Glomerular endothelial cell (primary cell): ENCODE measurements at places on chromosomes 3 and 15.

GRCh38 chr3:9173445-9173844, 76.0 kb downstream of the SRGAP3 start:
- no peak for DNase-seq

DNA sequence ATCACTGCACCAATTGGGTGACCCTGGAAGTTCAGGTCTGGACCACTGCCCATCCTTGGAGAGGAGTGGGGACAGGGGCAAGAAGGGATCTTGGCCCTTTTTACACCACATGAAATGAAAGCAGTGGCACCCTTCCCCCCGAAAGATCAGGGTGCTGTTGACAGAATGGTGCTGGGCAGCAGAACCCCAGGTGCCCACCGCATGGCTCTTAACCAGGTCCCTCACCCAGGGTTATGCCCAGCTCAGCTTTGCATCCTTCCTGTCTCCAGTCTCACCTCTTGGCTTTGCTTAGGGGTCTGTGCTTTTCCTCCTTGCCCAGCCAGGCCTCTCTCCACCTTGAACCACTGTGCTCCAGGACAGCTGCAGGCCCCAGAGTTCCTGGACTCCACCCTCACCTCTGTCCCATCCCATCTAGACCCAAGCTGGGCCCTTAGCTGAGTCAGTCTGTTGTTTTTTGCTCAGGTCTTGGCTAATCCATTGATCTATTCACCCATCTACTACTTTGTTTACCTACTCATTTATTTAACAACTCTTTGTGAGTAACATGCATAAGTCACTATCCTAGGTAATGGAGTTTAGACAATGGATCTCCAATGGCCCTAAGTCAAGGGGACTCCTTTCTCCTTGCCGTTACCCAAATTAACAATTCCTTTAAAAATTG, 77.1 kb upstream of the PRR23E start:
- no peak for DNase-seq

- no peak for DNase-seq
These were observed 56.0 kb upstream of the FLNB start for GRCh38 chr3:57952208-57952631.

DNA sequence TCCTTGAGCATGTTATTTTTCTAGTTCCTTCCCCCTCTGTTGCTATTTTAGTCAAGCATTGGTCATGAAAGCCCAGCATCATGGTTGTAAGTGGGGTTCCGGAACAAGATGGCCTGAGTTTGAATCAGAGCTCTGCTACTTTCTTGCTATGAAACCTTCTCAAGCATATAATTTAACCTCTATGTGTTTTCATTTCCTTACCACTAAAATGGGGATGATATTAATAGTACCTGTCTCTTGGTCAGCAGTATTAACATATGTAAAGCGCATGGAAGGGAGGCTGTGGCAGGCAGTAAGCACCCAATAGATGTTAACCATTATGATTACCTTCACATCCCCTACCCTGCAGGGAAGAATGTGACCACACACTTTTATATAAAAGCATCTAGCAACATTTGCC, 14.3 kb upstream of the SPRED1 start:
- no peak for DNase-seq

DNA sequence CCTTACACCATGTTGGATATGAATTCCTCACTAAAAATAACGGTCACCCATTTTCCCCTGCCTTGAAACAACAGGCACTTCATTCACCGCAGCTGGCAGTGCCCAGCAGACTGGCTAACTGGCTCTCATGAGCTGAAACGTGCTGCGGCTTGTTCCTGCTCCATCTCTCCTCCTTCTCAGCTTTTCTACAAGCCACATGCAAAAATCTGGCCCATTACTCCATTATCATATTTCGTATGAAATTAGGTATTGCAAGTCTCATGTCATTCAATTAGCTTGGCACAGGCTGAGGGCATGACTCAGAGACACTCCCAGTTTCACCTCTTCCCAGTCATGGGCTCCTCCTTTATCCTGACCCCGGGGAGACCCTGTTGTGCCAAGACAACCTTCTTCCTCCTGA, 60.0 kb downstream of the MAGEF1 start:
- DNase-seq: no peak

DNA sequence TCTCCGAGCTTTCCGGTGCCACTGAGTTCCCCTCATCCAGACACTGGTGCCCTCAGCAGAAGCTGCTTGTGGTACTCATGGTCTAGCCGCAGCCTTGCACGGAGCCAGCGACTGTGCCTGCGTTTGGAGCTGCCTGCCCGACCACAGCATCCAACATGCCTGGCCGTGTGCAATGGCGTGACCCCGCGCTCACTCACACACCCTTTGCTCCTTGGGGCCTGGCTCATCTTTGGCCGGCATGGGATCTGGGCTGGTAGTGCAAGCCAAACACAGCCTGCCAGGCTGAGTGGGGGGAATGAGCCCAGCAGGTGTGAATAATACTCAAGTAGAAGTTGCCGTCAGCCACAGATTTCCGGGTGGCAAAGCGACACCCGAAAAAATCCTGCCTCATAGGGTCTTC, 1178.7 kb upstream of the GBE1 start:
- DNase-seq: no peak

DNA sequence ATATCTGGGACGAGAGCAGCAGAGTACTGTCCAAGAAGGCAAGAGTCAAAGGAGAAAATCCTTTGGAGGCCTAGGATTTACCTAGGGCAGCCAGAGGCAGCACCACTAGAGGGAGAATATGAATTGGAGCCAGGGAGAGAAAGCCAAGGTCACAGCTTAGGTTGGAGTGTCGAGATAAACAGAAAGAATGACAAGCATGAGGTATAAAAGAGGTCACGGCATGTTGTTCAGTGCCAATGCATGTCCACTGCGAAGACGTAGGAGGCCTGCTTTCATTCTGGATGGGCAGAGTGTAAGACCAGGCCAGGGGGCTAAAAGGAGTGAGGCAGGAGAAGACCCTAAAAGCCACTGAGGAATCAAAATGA, 47.2 kb downstream of the THBS1 start:
- DNase-seq: no peak

DNA sequence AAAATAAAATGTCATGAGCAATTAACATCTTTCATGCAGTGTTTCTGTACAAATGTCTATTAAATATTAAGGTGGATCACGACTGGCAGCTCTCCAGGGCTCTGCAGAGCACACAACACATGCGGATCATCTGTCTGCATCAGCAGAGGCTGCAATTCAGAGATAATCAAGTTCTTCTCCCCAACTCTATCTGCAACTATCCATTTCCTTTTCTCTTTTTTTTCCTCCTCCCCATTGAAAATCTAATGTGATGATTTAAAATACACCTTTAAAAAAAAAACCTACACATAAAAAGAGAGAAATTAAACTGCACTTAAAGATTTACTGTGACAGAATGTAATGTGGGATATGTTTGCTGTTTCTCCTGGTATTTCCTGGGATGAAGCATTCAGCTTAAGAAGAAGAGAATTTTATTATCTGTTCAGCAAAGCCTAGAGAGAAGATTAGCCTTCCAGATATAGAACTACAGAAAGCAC, 352.6 kb upstream of the CCDC54 start:
- no peak for DNase-seq
